ENCODE measurements at places on chromosomes 11 and 22.

GRCh38 chr11:62988276-62988675, 3.5 kb upstream of the SLC22A6 start:
- no peak for DNase-seq

DNA sequence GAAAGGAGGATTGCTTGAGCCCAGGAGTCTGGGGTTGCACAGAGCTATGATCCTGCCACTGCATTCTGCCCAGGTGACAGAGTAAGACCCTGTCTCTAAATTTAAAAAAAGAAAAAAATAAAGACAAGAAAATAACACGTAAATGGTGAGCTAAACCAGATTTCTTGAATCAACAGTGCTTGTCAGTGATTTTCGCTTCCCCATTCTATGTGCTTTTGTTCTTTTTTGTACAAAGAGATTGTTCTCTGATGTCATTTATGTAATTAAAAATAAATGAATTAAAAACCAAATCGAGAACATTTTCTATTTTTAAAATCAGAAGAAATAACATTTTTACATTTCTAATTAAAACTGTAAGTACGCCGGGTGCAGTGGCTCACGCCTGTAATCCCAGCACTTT, 19.8 kb upstream of the SLC29A2 start:
- no peak for DNase-seq

GRCh38 chr11:70829886-70830272, 422.5 kb downstream of the SHANK2 start:
- no peak for DNase-seq

- no peak for DNase-seq
These were observed 4.7 kb downstream of the ZDHHC13 start for GRCh38 chr11:19121646-19122045.

- DNase-seq: no peak
These were observed 3.4 kb upstream of the MS4A15 start for GRCh38 chr11:60753309-60753708.

- DNase-seq: no peak
These were observed 62.4 kb downstream of the NAV2 start for GRCh38 chr11:19774817-19775580.

GRCh38 chr11:34654483-34655334, 33.8 kb downstream of the EHF start:
- DNase-seq: no peak

DNA sequence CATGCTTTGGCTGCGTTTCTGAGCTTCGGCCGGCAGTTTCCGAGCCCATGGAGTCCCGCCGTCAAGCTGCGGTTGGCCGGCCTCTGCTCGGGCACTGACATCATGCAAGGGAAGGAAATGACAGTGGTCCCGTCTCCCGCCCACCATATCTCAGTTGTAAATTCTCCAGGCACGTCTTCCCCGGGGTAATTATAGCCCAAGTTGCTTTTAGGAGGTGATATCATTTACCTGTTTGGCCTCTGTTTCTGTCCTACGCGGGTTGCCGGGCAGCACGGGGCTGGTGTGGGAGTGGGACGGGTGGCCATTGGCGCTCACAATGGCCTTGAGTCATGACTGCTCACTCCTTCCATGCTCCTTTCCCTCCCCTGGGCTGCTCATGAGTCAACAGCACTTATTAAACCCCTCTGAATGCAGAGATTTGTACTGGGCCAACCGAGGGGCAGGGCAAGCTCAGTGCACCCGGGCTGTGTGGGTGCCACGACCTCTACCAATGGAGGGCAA, 4.2 kb upstream of the ANO1 start:
- DNase-seq: no peak

DNA sequence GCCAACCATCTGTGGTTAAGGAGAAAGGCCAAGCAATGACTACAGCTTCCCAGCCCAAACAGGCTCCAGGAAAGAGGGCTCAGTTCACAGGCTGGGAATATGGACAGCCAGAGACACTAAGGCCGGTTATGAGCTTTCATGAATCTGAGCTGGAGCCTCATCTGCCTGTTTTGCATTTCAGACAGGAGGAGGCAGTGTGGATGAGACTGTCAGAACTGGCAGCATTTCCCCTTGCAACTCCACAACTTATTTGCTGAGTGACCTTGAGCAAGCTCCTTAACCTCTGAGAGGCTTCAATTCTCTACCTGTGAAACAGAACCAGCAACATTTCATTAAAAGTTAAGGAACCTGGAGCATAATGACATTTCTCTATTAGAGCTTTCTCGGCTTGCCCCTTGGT, 264.0 kb downstream of the ETS1 start:
- peak; percentile 61 for DNase-seq

DNA sequence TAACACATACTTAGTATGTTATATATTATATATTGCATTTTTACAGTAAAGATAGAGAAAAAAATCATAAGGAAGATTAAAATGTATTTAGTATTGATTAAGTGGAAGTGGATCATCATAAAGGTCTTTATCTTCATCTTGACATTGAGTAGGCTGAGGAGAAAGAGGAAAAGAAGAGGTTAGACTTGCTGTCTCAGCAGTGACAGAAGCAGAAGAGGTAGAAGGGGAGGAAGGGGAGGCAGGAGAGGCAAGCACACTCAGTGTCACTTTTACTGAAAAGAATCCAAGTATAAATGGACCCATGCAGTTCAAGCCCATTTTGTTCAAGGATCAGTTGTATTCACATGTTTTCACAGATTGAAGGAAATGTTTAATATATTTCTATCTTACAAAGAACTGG, 69.7 kb downstream of the GAB2 start:
- DNase-seq: no peak

DNA sequence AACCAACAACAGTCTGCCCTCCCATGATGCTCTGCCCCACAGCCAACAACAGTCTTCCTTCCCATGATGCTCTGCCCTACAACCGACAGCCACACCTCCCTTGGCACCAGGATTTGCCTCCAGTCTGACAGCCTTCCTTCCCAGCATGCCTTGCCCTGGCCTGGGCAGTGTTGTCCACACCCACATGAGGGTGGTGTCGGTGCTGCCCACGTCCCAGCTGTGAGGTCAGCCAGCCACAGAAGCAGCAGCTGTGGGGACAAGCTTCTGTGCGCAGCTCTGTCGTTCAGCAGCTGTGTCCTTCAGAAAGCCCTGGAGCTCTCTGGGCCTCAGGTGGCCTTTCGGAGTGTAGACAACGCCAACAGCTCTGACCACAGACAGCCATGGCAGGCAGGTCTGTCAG, 1378.9 kb downstream of the BRD1 start:
- DNase-seq: no peak

GRCh38 chr11:132005887-132006286, 635.5 kb downstream of the NTM start:
- DNase-seq: no peak

- DNase-seq: no peak
These were observed 34.7 kb downstream of the MUC15 start for GRCh38 chr11:26537341-26537740.

- no peak for DNase-seq
These were observed 4.4 kb downstream of the CACNA1I start for GRCh38 chr22:39574779-39575551.

DNA sequence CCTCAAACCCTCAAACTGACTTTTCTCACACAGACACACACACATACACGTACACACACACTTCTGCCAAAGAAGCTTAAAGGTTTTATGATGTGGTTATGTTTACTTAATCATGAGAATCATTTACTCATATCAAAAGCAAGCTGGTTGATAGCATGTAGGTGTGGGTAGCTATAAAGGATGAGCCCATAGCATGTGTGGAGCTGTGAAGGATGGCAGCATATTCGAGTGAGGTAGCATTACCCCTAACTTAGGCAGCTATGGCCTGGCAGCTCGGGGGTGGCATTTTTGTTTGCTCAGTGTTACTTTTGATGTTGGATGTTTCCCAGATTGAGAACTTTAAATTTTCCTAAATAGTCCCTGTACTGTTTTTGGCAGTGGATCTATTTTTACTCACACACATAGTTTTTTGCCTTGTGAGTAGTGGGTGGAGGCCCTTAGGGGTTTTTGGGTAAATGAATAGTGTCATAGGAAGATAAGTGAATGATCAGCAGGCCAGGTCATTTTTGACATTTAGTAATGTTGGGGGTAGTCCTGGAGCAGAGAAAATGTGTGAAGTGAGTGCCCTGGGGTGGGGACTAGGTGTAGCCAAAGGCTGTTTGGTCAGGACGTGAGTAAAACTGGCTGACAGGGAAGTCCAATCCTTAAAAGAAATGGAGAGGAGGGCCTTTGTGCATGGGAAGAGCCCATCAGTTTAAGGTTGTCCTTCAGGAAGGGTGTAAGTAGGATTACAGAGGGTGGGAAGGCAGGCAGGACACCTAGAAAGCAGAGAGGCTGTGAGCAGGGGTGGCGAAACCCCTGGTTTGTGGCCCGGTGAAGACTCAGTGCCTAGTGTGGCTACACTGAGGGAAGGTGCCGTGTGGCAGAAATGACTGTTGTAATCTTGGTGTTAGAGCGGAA, 7.1 kb downstream of the YWHAH start:
- DNase-seq: no peak

DNA sequence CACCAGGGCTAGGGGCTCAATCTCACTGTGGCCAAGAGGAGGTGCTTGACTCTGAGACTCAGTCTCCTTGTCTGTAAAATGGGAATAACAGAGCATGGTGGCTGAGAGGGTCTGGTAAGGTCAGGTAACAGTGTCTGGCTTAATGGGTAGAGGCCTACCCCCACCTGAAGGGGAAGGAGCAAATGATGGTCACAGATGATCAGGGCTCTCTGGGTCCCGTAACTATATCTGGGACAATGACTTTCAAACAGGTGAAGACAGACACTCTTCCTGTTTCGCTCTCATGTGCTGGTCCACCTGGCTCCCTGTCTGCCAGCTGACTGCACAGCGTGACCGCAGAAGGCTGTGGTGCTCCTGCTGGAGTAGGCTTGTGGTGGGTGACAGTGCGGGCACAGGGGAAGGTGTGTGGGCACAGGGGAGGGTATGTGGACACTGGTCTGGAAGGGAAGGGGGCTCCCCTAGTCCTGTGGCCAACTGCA, 4.0 kb downstream of the A4GALT start:
- no peak for DNase-seq

- DNase-seq: no peak
These were observed 54.9 kb downstream of the PHF21A start for GRCh38 chr11:46066335-46066734.

GRCh38 chr22:43530349-43531201, 118.8 kb downstream of the MPPED1 start:
- no peak for DNase-seq

- DNase-seq: peak; percentile 76
These were observed 18.6 kb upstream of the CD5 start for GRCh38 chr11:61083601-61084147.

- DNase-seq: no peak
These were observed 156.3 kb downstream of the COMMD9 start for GRCh38 chr11:36132940-36133339.

DNA sequence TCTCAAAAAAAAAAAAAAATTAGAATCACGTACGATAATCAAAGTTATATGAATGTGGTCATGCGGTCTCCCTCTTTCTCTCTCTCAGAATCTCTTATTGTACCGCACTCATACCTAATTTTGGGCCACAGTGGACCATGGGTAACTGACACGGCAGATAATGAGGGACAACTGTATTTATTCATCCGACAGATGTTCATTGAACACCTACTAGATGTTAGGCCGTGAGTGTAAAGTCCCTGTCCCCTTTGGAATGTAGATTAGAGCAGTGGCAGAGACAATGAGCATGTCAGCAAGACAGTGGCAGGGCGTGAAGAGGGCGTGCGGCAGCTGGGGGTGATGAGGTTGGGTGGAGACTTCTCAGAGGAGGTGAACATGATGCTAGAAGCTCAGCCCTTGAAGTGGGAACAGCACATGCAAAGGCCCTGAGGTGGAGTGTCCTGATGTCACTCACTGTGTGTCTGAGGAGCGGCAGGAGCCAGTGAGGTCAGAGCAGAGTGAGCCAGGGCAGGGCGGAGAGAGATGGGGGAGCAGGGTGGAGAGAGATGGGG, 25.1 kb downstream of the CACNA1I start:
- no peak for DNase-seq

DNA sequence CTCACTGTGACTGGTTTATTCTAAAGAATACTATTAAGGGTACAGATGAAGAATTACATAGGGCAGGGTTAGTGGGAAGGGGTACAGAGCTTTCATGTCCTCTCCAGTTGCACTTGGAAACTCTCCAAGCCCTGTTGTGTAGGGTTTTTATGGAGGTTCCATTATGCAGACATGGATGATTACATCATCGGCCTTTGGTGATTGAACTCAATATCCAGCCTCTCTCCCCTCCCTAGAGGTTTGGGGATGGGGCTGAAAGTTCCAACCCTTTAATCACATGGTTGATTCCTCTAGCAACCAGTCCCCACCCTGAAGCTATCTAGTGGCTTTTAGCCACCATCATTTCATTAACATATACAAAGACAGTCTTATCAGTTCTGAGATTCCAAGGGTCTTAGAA, 472.6 kb downstream of the BUD13 start:
- DNase-seq: no peak

GRCh38 chr11:93279851-93280347, 50.6 kb upstream of the DEUP1 start:
- DNase-seq: no peak

DNA sequence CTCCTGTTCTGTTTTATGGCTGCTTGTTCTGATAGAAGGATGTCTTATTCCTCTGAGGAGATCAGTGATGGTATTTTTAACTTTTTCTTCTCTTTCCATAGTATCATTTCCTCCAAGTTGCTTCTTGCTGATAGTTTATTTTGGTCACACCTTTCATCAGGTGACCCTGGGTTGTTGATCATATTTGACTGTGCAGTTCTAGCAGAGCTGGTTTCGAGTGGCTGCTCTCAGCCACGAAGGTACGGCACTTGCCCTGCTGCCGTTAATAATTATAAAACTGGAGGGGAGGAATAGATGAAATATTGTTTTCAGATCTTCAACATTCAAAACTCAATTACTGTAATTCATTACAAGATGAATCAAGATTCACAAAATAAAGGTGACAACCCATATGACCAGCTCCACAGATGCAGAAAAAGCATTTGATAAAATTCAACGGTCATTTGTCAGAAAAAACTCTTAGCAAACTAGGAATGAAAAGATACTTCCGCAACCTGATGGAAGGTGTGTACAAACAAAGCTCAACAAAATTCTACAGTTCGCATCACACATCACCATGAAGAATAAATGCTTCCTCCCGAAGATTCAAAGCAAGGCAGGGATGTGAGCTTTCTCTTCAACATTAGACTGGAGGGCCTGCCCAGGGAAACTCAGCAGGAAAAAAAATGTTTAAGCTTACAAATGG, 59.2 kb upstream of the RTL6 start:
- no peak for DNase-seq

- no peak for DNase-seq
These were observed 16.9 kb downstream of the ADORA2A start for GRCh38 chr22:24444251-24444650.

DNA sequence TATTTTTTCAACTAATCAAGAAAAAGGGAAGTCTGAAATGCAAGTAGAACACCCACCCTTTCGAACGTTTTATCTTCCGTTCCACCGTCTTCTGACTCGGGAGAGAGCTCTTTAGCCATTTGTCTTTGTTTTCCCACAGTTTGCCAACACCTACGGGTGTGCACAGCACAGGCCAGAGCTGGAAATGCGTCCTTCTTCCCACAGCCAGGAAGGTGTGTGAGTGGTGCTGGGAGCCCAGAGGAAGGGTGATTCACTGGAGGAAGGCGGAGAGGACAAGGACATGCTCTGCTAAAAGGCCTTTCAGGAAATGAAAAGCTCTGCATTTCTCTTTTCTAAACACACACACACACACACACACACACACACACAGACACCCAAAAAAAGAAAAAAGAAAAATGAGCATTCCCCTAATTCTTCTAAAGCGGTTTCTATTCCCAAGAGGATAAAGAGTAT, 18.5 kb downstream of the ENDOD1 start:
- no peak for DNase-seq

- no peak for DNase-seq
These were observed 14.2 kb downstream of the ARRB1 start for GRCh38 chr11:75337195-75337654.
